ENCODE measurements at places on chromosomes 2 and 18.

DNA sequence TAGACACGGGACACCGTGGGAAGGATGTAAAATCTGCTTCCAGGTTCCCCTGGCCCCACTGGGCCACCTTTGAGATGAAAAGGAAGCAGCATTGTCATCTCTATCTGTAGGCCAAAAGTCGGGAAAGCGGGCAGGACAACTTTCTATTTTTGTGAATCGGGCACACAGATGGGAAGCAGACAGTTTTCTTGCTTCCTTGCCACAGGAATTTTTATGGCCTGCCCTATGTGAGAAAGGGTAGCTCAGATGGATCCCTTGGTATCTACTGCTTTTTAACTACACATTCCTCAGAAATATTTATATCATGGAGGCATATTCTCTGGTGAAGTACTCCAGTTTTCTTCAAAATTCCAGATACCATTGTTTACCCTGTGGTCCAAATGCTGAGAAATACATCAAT, 735.5 kb downstream of the CBLN2 start:
- no peak for DNase-seq

- peak; percentile 36 for DNase-seq
Measured at GRCh38 chr18:47150824-47151366, 595 bp upstream of the HDHD2 start.

DNA sequence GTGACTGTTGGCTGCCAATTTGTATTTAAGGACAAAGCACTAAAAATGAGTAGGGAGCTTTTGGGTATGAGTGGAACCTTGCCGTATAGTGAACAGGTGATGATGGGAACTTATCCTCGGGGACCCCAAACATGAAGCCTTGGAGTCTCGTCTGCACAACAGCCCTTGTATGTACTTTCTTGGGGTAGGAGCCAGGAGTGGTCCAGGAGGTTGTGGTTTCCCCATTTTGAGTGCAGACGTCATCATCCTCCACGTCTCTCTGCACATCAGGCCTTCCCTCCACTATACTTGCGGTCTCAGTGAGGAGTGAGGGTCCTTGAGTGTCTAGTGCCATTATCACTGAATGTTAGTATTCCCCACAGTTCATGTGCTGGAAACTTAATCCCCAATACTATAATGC, 101.5 kb upstream of the HS6ST1 start:
- no peak for DNase-seq

DNA sequence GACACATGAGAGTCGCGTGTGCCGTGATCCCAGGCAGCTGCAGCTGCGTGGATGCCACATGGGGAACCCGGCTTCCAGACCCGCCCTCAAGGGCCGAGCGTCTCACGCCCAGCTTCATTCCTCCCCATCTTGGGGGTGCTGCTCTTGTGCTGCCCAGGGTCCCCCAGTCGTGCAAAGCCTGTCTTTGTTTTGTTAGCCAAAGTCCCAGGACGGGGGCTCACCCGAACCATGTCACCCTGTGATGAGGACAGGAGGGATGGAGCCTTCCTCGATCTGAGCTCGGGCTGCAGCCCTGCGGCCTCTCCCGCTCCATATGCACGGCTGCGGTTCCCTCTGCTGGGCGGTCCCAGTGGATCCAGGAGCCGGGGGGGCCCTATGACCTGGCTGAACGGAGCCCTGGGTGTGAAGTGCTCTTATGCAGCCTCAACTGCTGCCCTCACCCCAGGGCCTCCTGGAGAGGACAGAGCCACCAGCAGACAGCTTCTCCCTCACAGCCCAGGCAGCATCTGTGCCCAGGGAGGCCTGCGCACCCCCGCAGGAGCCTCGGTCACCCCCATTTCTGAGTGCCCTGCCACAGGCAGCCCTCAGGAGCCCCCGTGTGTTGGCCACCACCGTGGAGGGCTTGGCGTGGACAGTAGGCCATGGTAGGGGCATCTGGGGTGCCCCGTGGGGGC, 99.0 kb upstream of the CTDP1 start:
- no peak for DNase-seq

All from NCI-H2029 (cell line).